ENCODE measurements at places on chromosomes 5 and 9. TPM values are rescaled to one million over a fixed set of nuclear protein-coding genes. Genes with fewer than 3 reads are reported as not detected.

The FAM200C gene
- total RNA-seq: 1.1 TPM

The S100Z gene
- 2.1 TPM for total RNA-seq

The SLC1A1 gene
- not detected for total RNA-seq

The LMBRD2 gene
- total RNA-seq: 8.1 TPM

The PCDHA7 gene
- not detected for total RNA-seq

The NFIL3 gene
- 104 TPM for total RNA-seq

The PCDHGB3 gene
- not detected for total RNA-seq

The SHOC1 gene
- not detected for total RNA-seq

The EXD3 gene
- total RNA-seq: 13.6 TPM

The TRPM3 gene
- total RNA-seq: not detected

The LPAR1 gene
- not detected for total RNA-seq

The ARL14EPL gene
- not detected for total RNA-seq

The ZNG1F gene
- total RNA-seq: 7.4 TPM

The IGIP gene
- 2.2 TPM for total RNA-seq

The FBN2 gene
- not detected for total RNA-seq

The SOHLH1 gene
- total RNA-seq: not detected

The ACTBL2 gene
- total RNA-seq: not detected

The PRLR gene
- total RNA-seq: not detected

The FRMPD1 gene
- total RNA-seq: not detected

The CATSPER3 gene
- 0.45 TPM for total RNA-seq

The FOXD4 gene
- total RNA-seq: not detected
